Stimulated activated CD8-positive, alpha-beta memory T cell treated with anti-CD3 and anti-CD28 coated beads, Interleukin-7, amount 100 ng/mL, for 24 hours (primary cell): ENCODE measurements at places on chromosomes 7 and 10.

GRCh38 chr7:55508221-55509011 is 63.9 kb downstream of the VOPP1 start:
- DNase-seq = no peak

DNA sequence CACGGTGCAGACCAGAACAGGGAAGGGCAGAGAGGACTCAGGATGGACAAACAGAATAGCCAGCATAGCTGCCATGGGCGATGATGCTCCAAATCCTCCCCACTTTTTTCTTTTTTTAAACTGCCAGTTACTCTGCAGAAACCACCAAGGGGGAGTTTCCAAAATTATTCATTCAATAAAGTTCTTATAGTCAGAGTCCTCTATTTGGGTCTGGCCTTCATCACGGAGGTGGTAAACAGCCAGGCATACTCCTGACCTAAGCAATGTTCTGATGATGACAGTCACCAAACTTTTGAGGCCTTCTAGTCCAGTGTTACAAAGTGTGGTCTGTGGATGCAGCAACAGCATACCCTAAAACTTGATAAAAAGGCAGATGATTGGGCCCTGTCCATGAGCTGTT is 12.3 kb downstream of the RAPGEF5 start:
- DNase-seq = no peak

GRCh38 chr10:78255214-78255613 is 221.6 kb downstream of the RPS24 start:
- DNase-seq = no peak

- no peak for DNase-seq
These were observed 119.8 kb upstream of the LANCL2 start for GRCh38 chr7:55245271-55245723.

- DNase-seq = no peak
These were observed 17.7 kb downstream of the FOXK1 start for GRCh38 chr7:4699841-4700240.

DNA sequence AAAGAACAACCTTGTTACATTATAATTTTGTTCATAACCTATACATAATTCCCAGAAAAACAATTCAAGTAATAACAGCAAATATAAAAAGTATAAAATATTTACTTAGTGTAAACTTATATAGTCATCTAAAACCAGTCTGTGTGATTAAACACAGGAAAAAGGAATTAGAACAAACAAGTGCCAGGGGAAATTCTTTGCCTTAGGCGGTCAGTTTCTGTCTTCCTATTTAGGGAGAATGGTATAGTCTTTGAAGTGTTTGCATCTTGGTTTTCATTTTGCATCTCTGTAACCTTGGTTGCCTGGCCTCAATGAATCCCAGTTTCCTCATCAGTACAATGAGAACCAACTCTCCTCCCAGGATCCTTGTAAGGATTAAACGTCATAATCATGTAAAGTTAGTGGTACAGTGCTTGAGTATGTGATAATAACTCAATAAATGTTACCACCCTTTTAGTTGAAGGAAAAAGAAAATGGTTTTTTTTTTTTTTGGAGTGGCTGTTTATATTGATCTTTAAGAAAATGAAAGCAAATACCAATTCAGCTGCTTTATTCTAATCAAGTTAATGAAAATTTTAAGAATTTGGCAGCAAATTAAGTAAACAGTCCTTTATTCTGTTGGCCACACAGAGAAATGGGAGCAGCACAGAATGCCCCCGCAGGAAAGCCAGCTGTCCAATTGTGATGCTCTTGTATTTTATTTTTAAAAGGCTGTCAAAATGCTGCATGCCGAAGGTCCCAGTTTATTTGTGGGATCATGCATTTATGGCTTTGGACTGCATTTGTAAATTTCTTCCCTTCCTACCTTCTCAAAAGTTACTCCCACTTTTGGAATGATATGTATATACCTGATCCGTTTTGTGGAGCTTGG is 61.8 kb downstream of the SHH start:
- no peak for DNase-seq

DNA sequence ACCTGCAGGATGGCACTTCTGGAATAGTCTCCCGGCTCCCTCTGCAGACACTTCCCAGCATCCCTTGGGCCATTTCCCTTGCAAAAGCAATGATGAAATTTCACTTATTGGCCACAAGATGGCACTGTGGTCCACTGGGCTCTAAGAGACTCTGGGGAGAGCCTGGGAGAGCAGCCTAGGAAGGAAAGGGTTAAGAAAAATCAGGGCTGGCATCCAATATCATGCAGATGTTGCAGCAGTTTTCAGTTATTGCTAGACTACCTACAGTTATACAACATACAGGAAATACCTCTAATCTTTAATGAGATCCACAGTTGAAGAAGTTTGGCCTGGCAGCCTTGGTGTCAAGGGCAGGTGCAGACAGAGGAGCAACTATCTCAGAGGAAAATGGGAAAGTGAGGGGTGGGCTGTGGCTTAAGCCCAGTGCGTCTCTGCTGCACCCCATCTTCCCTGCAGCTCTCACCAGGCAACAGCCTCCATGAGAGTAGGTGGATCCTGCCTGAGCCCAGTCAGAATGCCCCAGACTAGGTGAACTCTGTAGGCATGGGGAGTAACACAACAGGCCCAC is 100.2 kb upstream of the PRSS58 start:
- no peak for DNase-seq
